Renal cortical epithelial cell (primary cell): ENCODE measurements at places on chromosomes 4 and X.

GRCh38 chr4:173436149-173436579 lies 37.2 kb upstream of the SCRG1 start:
- peak; percentile 36 for DNase-seq

DNA sequence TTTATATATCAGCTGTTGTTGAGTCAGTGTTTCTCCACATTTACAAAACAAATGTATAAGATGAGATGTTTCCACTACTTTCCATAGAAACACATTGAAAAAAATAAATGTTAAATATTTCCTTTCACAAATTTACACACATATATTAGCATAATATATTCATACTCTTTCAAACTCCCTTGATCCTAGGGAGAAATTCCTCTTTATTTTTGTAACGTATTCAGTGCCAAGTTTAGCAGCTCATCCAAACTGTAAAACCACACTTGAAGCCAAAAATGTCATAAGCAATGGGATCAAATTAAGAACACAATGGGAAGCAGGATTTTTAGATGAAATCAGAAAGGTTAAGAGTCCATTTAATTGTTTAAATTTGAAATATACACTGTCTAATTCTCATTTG lies 381.1 kb upstream of the MAD2L1 start:
- DNase-seq = no peak

DNA sequence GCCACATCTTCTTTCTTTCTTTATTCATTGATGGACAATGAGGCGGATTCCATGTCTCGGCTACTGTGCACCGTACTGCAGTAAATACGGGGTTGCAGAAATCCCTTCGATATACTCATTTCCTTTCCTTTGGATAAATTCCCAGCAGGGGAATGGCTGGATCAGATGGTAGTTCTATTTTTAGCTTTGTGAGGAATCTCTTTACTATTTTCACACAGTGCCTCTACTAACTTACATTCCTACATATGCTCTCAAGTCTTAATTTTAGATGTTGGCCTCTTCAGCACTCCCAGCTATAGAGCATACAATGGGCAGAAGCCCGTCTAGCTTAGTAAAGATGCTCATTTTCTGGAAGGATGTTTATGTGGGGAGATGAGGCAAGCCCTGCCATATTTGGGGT lies 317.4 kb downstream of the ASMT start:
- DNase-seq = peak; percentile 23

- no peak for DNase-seq
Observed at GRCh38 chrX:95762716-95763115, 921.9 kb upstream of the DIAPH2 start.

DNA sequence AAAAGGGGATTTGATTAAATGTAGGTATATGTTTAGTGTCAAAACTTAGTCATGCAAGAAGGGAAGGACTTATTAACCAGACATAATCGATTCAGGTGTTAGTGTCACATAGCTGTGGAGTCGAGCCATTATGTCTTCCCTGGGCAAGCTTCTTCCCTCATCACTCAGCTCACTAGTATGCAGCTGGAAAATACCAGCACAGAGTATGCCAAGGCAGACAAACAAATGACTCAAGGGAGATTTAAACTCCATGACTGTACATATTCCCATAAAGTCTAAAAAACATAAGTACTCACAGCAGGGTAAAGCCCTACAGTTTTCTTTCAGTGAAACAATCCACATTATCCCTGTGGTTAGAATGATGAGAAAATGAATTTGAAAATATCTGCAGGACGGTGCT lies 304.5 kb downstream of the CBLL2 start:
- DNase-seq = peak; percentile 77

- no peak for DNase-seq
Observed at GRCh38 chr4:3344596-3344995, 51.8 kb downstream of the RGS12 start.

DNA sequence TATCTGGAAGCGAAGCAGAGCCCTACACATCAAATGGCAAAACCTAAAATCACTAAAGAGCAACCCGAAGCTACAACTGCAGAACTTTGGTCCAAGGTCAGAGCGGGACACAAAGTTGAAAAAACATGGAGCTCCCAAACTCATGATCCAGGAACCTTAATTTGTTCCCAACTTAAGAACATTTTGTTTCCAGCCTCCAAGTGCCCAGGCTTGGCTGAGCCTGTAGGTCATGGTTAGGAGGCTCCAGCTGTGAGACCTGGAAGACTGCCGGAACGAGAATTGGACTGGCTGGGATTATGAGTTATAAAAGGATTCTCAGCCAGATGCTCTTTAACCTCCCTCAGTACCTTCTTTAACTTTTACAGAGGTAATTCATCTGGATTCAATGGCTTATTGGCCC lies 349.1 kb upstream of the DDX53 start:
- DNase-seq = no peak

GRCh38 chr4:81445196-81445595 lies 26.5 kb downstream of the RASGEF1B start:
- DNase-seq = peak; percentile 12

DNA sequence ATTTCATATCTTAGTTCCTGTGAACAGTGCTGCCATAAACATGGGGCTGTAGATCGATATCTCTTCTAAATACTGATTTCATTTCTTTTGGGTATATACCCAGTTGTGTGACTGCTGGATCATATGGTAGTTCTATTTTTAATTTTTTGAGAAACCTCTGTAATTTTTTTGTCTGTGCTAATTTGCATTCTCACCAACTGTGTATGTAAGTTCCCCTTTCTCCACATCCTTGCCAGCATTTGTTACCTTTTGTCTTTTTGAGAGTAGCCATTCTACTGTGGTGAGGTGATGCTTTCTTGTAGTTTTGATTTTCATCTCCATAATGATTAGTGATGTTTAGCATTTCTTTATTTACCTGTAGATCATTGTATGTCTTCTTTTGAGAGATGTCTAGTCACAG lies 2086.5 kb upstream of the TENM3 start:
- DNase-seq = no peak

- no peak for DNase-seq
Observed at GRCh38 chrX:119636419-119636818, 30.2 kb upstream of the NKRF start.

DNA sequence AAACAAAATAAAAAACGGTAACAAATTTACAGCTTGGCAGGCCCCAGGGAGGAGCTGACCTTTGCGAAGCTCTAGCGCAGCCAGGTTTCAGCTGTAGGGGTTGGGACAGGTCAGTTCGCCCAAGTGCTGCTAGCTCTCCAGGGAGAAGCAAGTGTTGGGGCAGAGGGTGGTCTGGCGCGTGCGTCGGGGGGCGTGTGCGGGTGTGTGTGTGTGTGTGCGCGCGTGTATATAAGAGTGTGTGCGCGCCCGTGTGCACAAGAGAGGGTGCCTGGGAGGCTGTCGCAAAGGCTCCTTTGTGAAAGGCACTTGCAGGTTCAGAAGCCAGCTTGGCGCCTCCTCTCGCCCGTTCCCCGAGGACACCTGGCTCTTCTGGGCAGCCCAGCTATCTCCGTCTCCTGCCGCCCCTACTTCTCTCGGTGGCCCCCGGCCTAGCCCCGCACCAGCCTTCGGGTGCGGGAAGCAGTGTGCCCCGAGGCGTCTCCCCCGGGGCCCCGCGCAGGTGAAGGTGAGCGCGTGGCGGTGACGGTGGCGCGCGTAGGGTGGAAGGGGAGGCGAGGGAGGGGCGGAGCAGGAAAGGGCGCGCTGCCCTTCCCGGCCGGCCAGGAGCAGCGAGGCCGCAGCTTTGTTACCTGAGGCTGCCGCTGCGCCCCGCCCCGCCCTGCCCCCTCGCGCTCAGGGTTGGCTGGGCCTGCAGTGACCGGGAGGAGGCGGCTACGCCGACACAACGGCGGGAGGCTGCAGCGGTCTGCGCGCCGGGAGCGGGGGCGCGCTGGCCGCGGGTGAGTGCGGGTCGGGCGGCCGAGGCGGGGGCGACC lies at the start of gene FHDC1:
Gene FHDC1 (plus strand): TSS at position 693 of the 815 bp plus-strand sequence. CDS start 6,735 bp downstream, outside the sequence.
- DNase-seq = no peak

GRCh38 chrX:119790977-119791436 lies 423 bp downstream of the RPL39 start:
- DNase-seq = peak; percentile 25

DNA sequence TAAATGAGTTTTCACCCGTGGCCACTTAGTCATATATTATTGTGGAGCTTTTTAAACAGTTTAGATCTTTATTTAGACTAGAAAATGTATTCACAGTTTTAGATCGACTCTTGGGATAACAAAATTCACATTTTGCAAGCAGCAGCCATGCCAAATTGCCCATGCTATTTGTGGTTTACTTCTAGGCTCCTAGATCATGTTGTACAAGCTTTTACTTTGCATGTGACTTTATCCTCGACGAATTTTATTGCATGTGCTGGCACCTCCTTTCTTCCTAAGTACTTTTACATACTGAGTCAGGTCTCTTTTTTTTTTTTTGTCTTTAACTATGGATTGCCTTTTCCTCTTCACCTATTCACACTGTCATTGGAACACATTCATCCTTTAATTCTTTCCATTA lies 23.2 kb downstream of the BBS12 start:
- DNase-seq = no peak

DNA sequence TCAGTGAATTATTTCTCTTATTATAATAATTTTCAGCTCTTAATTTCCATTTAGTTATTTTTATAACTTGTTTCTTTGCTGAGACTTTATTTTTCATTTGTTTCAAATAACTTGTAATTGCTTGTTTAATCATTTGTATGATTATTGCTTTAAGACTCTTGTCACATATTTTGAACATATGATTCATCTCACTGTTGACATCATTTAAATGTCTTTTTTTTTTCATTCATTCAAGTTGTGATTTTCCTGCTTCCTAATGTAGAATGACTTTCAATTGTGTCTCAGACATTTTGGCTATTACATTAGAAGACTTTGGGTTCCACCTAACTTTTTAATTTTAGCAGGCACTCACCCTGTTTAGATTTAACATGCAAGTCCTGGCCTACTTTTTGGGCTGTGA lies 234.8 kb upstream of the DIPK2B start:
- DNase-seq = no peak

GRCh38 chrX:77014377-77015372 lies 432.5 kb upstream of the FGF16 start:
- no peak for DNase-seq

- DNase-seq = peak; percentile 17
Observed at GRCh38 chrX:155094468-155095061, 23.3 kb downstream of the BRCC3 start.

DNA sequence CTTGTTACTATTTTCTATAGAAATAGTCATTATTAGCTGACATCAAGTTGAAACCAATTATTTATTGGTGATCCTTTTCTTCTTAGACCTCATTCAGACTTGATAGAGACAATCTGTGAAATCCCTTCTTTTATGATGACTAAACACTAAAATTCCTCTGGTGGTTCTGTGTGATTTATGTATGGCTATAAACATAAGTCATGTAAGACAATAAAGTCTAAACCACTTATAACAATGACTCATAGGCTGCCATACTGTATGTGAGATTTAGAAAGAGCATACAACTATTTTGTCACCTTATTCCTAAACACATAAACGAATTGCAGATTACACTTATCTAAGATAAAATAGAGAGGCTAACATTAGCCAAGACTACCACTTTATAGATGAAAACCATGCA lies 101.1 kb upstream of the PRR32 start:
- no peak for DNase-seq

GRCh38 chr4:143618811-143619210 lies 81.7 kb downstream of the FREM3 start:
- DNase-seq = peak; percentile 1

DNA sequence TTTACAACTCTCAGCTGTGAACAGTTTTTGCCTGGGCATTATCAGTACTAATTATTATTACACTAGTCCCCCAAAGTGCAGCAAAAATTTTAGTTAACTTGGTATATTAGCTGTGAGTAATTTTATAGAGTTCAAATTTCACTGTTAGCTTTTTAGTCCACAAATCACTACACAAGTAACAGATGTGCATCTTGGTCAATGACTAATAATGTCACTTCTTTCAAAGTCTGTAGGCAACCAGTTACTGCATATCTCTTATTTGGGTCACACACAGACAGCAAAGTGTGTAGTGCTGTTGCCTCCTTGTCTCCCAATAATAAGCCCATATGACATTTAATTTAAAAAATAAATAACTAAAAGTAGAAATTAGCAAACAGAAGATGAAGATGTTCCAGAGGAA lies 159.9 kb downstream of the SCFD2 start:
- DNase-seq = no peak

- no peak for DNase-seq
Observed at GRCh38 chrX:105229146-105229545, 8.7 kb upstream of the TEX13A start.

DNA sequence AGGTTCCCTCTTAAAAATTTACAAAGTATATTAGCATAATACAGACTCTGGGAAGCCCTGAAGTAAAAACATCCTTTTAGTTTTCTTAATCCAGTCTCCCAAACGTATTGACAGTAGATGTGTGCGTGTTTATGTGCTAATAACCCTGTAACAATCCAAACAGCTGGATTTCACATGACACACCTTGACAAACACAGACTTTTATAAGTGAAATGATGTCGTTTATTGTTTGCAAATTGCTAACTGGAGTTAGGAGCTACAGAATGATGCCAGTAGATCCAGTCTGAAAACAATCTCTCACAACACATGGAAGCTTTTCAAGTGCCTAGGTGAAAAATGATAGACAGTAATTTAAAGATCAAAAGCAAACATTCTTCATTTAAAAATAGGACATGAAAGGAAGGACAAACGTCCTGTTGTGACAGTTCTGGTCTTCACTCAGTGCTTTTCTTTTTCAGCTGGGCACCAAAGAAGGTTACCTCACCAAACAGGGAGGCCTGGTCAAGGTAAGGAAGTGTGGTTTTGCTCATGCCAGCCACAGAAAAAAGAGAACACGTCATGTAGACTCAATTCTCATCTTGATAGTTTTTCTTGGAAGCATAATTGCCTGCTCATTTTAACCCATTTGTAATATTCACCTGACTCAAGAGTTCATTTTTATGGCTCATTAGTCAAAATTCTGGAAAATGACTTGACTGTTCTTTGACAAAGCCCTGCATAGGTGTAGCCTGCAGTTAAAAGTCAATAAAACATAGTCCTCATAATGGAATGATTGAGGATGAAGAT lies 32.9 kb downstream of the LAMTOR3 start:
- no peak for DNase-seq

- DNase-seq = no peak
Observed at GRCh38 chrX:153297376-153297775, 24.2 kb downstream of the PNMA6F start.

GRCh38 chr4:7325541-7325940 lies 109.2 kb downstream of the PSAPL1 start:
- DNase-seq = no peak
